Osteoblast (primary cell): ENCODE measurements at places on chromosomes 1 and 21. TPM values are rescaled to one million over a fixed set of nuclear protein-coding genes. Genes with fewer than 3 reads are reported as not detected.

GRCh38 chr21:43829161-43829560, 35.9 kb upstream of the AGPAT3 start:
- DNase-seq, result peak; percentile 57

Gene BACE2
- total RNA-seq, result 85.2 and 85.8 TPM in 2 replicates

GRCh38 chr1:236518322-236518721, 5.5 kb upstream of the LGALS8 start:
- no peak for DNase-seq

Gene GBP1
- total RNA-seq, result 23.9 and 32.2 TPM in 2 replicates

DNA sequence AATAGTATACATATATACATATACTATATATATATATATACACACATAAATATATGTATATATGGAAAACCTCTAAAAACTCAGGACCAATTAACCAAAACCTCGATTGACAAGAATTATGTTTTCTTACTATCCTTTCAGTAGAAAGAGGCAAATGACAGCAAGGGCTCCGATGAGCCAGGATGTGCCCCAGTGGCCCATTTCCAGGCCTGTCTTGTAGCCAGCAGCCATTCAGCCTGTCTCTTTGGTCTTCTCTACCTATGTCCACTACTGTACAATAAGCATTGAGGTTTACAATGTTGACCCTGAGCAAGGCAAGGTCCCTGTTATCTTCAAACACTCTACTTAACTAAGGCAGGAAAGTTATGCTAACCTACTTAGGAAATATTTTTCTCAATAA, 9.8 kb downstream of the KCNA2 start:
- DNase-seq, result no peak

- DNase-seq, result no peak
These were observed 92.9 kb downstream of the BEND5 start for GRCh38 chr1:48683839-48684238.

Gene PROK1
- total RNA-seq, result not detected in 2 replicates

GRCh38 chr21:23585419-23585818, 2021.9 kb downstream of the MRPL39 start:
- DNase-seq, result no peak

Gene IFT25
- 21.7 and 22.7 TPM in 2 replicates for total RNA-seq

GRCh38 chr1:174815036-174815435, 184.7 kb upstream of the CACYBP start:
- peak; percentile 35 for DNase-seq

Gene LCE2A
- not detected in 2 replicates for total RNA-seq

- DNase-seq, result no peak
These were observed 15.3 kb upstream of the FHAD1 start for GRCh38 chr1:15231714-15232201.

- no peak for DNase-seq
These were observed 2.6 kb upstream of the MAPKAPK2 start for GRCh38 chr1:206682111-206682510.

- no peak for DNase-seq
These were observed 834.0 kb upstream of the TMPRSS15 start for GRCh38 chr21:19237608-19238007.

Gene B3GALT6
- total RNA-seq, result 26.5 and 29.7 TPM in 2 replicates

GRCh38 chr1:237235091-237235490, 193.1 kb downstream of the RYR2 start:
- no peak for DNase-seq

DNA sequence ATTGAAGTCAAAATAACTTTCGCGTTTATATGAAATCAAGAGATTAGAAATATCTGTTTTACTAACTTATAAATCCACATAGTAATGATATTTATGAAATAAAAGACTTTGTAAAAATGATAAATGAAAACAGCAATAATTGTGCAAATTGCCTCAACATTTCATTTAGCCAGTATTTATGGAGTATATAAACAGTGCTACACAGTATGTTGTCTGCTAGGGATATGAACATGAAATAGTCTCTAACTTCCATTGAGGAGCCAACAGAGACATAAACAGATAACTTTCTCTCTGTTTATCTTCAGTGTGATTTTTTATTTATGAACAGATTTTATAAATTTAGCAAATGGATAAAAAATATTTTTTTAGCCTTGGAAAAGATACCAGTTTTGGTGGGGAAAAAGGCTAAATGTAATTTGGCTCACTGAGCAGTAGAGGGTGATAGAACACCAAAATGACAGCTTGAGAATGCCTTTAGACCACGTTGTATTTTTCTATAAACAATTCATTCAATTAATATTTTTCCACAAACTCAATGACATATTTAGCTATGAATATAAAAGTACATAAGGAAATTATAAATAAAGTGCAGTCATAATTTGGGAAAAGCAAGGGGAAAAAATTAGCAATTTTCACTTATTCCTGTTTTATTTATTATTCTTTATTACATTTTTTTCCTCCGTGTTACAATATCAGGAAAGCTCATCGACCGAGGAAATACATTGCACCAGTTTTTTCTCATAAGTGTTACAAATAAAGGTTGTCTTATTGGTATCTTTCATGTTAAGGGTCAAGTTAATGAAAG, 47.5 kb upstream of the EEIG2 start:
- no peak for DNase-seq

DNA sequence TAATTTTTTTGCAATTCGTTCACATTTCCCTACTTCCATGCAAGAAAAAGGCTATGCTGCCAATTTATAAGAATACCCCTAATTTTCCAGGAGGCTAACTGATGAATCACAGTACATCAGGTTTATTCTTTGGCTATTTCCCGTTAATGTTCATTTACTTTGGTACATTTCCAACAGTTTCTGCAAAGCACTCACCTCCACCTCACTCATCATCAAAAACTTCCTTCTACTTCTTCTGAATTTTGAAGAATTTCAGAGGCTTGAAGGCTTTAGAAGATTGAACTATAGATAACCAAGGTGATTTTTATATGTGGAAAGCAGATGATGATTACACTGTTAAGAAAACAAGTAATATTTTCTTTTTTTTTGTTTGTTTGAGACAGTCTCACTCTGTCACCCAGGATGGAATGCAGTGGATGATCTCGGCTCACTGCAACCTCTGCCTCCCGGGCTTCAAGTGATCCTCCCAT, 60.5 kb upstream of the HP1BP3 start:
- DNase-seq, result no peak

DNA sequence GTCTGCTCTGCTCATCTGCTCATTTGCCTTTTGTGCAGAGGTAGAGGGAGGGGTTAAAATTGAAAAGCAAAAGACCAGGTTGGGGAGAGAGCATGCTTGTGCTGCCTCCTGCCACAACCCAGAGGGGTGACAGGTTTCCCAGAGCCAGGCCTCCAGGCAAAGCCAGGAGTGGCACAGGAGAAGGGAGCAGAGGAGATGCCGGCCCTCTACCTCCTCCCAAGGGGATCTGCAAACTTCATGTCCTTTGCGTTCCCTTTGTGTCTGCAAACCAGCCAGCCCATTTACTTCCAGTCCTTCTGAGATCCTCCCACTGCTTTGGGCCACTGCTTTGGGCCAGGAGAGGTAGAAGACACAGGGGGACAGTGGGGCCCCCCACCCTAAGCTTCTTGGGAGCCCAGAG, 67.8 kb downstream of the EPHB2 start:
- DNase-seq, result no peak

DNA sequence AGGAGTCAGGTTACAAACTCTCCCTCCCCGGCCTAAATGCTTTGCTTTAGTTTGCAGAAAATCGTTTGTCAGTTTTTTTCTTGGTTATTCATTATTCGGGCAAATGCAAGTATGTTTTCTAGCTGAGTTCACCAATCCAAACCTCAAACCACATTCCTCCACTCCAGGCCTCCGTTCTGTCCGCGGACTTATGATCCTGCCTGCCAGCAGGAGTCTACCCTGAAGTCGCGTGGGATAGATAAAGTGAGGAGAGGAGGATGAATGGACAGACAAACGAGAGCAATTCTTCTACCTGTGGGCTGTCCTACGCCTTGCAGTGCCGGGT, 1.3 kb downstream of the ADAMTS1 start:
- peak; percentile 76 for DNase-seq

DNA sequence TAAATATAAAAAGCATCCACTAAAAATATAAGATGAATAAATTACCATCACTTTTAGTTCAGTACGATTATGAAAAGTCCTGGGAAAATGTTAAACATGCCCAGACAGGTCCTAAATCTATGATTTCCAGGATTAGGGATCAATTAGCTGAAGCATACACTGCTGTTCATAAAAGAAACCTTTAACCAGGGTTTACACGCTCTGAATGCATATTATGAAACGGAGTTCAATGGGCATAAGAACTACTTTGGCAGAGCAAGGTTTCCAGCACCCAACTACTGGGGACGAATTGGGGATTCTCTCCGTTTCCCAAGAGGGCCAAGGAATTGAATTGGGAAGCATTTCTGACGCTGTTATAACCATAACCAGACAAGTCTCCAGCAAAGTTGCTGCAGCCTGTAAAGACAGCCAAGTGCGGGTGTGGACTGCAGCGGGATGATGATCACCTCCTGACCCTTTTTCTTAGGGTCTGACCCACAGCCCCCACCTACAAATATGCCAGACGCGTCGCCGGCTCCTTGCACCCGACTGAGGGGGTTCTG, 1.6 kb downstream of the SLC30A1 start:
- no peak for DNase-seq

Gene NCF2
- total RNA-seq, result 0.88 and 2.2 TPM in 2 replicates

GRCh38 chr1:153360592-153361479, 3.2 kb downstream of the S100A9 start:
- peak; percentile 68 for DNase-seq

Gene FNDC5
- 0.36 TPM in 1 of 2 replicates, not detected in the other for total RNA-seq

DNA sequence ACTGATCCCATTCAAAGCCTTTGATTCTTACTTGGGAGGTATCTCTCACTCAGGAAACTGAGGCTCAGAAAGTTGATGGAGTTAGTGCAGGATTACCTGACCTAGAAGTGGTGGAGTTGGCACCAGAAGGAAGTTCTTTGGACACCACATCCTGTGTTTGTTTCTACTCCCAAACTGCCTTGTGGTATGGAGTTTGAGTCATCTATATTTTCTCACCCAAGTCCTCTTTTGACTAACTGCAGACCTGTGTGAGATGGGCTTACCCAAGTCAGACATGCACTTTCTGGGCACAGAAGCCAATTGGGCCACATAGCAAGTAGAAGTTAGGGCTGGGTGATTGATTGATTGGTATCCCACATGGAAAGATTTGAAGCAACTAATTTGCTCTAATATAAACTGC, 36.1 kb downstream of the FGGY start:
- no peak for DNase-seq

- DNase-seq, result no peak
These were observed 38.3 kb upstream of the MAP10 start for GRCh38 chr1:232766904-232767303.

- DNase-seq, result no peak
These were observed 42.6 kb upstream of the CTPS1 start for GRCh38 chr1:40936931-40937339.

GRCh38 chr1:225228871-225229303, 199.0 kb downstream of the LBR start:
- no peak for DNase-seq

DNA sequence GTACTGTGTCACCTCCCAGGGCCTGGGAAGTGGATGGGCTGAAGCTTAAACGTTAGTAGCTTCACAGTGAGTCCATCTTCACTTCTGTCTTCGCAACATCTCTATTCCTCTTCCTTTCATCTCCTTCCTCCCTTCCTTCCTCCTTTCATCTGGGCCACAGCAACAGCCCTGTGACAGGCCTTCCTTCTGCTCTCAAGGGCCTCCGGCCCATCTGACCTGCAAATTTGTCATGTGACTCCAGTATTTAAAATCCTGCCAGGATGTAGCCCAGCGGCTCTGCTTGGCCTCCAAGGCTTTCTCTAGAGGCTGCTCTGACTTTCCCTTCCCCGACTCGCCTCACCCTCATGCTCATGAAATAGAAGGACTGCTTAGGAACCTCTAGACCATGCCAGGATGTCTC, 10.9 kb upstream of the BATF3 start:
- DNase-seq, result no peak

Gene CDC7
- total RNA-seq, result 2.9 and 3.3 TPM in 2 replicates

- no peak for DNase-seq
These were observed 10.1 kb upstream of the TMEM52 start for GRCh38 chr1:1929102-1929638.

Gene LRRC38
- not detected in 2 replicates for total RNA-seq

Gene S100B
- 0.29 and 1.4 TPM in 2 replicates for total RNA-seq

DNA sequence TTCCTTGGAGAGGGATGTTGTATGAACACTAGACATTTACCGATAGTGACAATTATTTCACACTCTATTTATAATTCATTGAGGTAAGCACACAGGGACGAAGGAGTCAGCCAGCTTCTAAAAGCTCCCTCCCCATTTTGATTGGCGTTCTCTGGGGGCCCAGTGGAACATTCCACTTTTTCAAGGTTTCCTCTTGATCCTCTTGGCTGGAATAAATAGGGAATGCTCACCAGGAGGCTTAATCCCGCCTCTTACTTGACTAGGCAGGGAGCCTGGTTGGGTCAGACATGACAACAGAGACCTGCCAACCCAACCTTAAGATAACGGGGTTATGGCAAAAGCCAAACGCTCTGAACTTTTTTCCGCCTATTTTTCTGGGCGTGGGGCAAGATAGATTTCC, 974 bp downstream of the ACTN2 start:
- DNase-seq, result no peak

DNA sequence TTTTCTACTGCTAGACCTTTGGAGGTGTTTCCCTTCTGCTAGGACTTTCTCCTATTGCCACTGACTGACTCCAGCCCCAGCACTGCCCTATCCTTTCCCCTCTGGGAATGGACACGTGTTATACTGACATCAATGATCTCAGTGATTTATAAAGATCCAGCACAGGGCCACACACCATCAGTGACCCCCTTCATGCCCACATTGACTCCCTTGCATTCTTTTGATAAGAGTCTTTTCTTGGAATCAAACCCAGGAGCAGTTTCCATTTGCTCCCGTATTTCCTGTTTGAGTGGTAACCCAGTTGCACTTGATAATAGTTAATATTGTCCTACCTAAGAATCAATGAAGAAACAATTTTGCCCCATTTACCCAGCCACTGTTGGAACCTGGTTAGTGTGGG, 501.0 kb upstream of the USP24 start:
- DNase-seq, result peak; percentile 66

GRCh38 chr1:7596126-7596965, 174.8 kb upstream of the VAMP3 start:
- DNase-seq, result peak; percentile 15

- DNase-seq, result no peak
These were observed 19.1 kb upstream of the IKBKE start for GRCh38 chr1:206451134-206451686.

GRCh38 chr1:114756949-114757454, 782 bp downstream of the CSDE1 start:
- peak; percentile 51 for DNase-seq

DNA sequence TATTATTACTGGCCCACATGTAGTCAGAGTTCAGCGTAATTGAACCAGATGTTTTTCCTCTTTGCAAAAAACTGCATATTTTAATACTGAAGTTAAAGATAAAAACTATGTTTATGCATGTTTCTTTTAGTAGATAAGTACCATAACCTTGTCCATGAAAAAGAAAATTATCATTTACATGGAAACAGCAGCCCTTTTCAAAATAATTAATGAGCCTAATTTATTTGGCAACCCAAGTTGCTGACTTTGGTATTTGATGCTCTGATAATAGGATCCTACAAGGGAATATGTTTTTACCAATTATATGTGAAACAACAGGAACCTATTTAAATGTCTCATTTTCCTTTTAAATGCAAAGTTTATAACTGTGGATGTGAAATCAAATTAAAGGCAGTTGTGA, 281.3 kb upstream of the C1orf105 start:
- DNase-seq, result no peak

Gene THBS3
- 61.9 and 66.6 TPM in 2 replicates for total RNA-seq
